Foreskin fibroblast (primary cell): ENCODE measurements at places on chromosomes 7 and 10.
A peak's percentile ranks its signal among the peaks of the same experiment; 100 is the strongest.

- DNase-seq, result peak; percentile 43
These were observed 1.7 kb downstream of the AKR1C4 start for GRCh38 chr10:5198386-5198785.

GRCh38 chr7:26685606-26686005 lies 178.8 kb downstream of the SKAP2 start:
- no peak for DNase-seq

GRCh38 chr10:62336404-62336803 lies 37.8 kb upstream of the ZNF365 start:
- no peak for DNase-seq

- no peak for DNase-seq
These were observed 507.9 kb downstream of the RPS24 start for GRCh38 chr10:78541481-78542140.

- DNase-seq, result peak; percentile 14
These were observed 13.2 kb downstream of the TMEM243 start for GRCh38 chr7:87206361-87206760.

DNA sequence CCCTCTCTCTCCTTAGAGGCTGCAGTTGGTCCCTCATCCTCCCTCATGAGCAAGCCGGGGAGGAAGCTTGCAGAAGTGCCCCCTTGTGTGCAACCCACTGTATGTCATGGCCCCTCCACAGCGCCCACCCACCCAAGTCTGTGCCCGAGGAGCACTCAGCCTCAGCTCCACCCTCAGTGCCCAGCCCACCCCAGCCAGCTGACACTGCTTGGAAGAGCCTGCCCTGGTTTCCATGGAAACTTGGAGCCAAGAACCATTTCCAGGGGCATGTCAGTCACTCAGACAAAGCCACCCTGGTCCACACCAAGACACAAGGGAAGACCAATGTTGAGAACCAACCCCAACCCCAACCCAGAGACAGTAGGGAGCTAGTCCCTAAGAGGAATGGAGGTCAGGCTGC lies 79.5 kb downstream of the PAX2 start:
- no peak for DNase-seq

DNA sequence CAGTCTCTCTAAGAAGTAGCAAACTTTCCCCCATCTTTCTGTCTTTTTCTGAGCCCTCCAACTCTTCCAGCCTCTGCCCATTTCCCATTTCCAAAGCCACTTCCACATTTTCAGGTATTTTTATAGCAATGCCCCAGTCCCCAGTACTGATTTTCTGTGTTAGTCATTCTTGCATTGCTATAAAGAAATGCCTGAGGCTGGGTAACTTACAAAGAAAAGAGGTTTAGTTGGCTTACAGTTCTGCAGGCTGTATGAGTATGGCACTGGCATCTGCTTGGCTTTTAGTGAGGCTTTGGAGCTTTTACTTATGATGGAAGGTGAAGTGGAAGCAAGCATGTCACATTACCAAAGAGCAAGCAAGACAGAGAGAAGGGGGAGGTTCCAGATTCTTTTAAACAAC lies 17.2 kb downstream of the PLCE1 start:
- DNase-seq, result no peak

DNA sequence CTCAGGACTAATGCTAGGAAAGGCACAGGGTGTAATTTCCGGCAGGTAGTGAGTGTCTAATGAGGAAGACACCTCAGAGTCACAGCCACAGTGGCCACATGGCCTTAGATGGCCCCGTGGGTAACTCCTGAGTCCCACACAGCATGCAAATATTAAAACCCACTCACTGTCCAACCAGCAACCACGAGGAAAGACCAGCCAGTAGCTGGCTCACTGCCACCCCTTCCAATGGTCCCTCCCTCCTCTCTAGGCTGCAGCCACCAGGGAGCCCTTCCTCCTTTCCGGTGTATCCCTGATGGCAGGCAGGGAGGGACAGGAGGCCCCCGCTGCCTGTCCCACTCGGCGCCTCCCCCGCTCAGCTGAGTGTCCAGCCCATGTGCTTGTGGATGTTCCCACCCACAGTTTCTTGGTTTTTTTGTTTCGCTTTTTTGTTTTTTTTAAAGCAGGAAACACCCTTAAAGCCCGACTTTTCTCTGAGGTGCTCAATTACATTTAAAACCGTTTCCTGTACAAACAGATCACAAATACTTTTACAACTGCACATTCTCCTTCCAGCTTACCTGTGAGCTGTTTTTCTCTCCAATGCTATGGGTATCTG lies 9.2 kb downstream of the BNIP3 start:
- DNase-seq, result peak; percentile 36

DNA sequence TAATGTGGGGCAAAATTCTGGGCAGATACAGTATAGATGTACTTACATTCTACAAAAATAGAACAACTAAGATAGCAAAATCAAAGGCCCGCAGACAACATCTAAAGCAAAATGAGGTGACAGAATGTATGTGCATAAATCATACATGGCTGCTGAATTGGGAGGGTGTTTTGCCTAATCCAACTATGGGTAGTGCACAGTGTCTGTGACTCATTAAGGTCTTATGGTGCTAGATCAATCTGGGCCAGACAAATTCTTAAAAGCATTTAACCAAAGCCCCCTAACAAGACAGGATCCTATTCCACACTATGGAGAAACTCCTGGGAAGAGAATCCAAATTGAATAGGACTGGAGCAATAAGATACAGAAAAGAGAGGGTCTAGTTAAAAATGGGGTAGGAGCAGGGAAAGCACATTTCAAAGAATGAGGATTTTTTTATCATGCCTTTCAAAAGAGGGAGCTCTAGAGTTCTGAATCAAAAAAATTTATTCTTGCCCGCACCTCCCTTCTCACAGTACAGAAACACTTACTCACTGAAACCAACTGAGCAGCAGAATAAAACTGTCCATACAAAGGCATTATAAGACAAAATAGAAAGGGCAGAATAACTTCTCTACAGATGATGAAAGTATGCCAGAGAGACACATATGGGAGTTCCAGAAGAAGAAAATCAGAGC lies 181.3 kb downstream of the RNLS start:
- peak; percentile 59 for DNase-seq

DNA sequence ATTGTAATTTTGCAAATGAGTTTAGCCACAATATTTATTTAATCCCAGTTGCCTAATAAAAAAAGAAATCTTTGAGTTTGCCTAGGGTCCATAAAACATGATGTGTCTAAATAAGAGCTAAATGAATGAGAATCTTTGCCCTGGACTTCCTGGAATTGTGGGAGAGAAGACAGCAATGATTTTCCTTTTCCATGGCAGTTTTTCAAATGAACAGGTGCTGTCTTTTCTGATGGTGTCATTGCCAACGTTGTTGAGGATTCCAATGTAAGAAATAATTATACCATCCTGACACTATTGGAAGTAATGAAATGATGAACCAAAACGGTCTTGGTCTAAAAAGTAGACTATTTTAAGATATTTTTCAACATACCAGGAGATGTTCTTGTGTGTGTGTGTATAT lies 984.7 kb upstream of the CELF2 start:
- no peak for DNase-seq

GRCh38 chr7:55060636-55061022 lies 41.8 kb downstream of the EGFR start:
- DNase-seq, result no peak

- no peak for DNase-seq
These were observed 9.2 kb downstream of the SGMS1 start for GRCh38 chr10:50614444-50615137.

- DNase-seq, result peak; percentile 84
These were observed 242.8 kb downstream of the KLF6 start for GRCh38 chr10:3542185-3542611.

DNA sequence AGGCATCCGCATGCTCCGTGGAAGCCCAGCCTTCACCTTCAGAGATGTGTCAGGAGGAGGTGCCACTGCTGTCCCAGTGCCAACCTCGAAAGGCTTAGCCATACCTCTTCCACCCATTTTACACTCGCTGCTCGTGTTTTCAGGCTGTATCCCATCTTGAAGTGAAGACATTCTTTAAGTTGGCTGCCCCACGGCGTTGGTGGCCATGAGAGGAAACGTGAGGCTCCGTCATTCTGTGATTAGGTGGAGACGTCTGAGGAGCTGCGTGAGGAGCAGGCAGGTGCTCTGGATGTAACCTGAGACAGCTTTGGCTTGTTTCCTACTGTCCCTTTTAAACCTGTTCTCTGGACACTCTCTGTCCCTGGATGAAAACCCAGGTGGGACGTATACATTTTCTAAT lies 159.9 kb upstream of the RNF32 start:
- DNase-seq, result no peak

DNA sequence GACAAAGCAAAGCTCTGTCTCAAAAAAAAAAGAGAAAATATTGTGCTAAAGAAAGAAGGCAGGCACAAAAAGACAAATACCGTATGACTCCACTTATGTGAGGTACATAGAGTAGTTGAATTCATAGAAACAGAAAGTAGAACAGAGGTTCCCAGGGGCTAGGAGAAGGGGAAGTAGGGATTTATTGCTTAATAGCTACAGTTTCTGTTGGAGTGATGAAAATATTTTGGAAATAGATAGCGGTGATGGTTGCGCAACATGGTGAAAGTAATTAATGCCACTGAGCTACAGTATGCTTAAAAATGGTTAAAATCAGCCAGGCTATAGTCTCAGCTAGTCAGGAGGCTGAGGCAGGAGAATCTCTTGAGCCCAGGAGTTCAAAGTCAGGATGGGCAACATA lies 18.5 kb upstream of the NPFFR1 start:
- peak; percentile 47 for DNase-seq

- no peak for DNase-seq
These were observed 89.1 kb downstream of the CELF2 start for GRCh38 chr10:11106621-11107374.

DNA sequence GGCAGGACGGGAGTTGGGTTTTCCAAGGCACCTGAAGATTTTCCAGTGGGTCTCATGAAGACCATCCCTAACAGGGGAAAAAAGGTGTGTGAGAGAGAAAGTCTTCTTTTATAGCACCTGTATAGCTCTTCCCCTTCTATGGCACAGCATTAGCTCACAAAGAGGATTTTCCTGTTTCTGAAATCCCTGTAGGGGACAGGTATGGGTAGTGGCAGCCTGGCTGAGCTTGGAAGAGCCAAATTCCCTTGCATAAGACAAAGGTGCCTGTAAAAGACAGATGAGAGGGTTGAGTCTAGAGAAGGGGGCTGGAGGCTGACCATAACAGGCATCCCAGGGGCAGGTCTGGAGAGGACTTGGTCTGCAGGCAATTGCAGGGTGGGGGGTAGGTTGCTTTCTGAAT lies 63.7 kb downstream of the COL13A1 start:
- DNase-seq, result no peak

GRCh38 chr7:114630201-114630990 lies 215.8 kb downstream of the FOXP2 start:
- DNase-seq, result no peak

DNA sequence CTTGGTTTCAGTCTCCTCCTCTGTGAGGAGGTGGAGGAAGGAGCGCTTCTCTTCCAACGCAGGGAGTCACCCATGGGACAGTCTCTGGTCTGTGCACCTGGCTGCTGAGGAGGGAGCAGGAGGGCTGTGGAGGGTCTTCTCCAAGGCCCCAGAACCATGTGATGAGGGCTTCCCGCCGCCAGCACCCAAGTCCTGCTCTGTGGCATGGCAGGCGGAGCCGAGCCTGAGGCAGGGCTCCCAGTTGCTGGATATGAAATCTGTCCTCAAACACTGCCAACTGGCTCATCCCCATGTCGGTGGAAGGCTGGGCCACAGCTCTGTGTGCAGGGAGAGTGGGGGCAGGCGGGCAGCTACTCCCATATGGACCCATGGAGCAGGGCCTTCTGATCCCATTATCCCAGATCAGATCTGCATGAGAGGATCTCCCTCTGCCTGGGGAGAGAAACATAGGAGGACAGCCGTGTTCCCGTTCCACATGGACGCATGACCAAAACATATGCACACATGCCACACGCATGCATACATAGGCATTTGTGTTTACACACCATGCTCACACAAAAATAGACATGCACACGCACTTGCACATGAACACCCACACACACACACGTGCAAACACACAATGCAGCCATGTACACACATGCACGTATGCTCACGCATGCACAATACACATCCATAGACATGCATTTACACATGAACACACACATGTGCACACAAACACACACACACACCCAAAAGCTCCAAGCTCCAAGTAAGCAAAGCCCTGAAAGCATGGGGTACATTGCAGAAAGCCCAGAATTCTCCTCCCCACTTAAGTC lies 38.8 kb upstream of the EN2 start:
- no peak for DNase-seq

DNA sequence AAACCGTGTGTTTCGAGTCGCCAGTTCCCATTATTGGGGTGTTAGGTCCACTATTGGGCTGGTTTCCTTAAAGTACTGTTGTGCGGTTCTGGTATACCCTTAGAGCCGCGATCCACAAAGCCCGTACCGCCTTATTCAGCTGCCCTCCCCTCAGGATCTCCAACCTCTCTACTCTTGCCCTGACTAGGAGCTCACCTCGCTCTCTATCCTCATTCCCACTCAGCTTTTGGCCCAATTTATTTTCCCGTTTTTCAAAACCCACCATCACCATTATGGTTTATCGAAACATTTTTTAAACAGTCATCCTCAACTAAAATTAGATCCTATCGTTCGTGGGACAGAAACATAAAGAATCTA lies 461 bp upstream of the ETV1 start:
- no peak for DNase-seq

- DNase-seq, result no peak
These were observed 46.5 kb downstream of the LHPP start for GRCh38 chr10:124508070-124508667.

DNA sequence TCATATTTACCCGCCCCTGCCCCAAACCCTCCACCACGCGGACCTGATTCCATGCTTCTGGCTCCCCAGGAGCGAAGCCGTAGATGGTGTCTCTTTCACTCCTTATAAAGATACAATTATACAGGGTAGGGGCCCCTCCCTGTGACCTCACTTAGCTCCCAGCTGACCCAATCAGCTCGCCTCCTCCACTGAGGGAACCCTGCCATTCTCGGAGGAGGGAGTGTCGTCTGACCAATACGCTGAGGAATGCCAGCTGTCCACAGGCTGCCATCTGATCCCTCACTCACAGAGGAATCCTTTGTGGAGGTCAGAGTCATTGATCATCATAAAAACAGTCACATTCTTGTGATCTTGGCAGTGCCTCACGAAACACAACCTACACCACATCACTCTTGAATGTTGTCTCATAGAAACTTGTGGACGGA lies 67.5 kb upstream of the INSIG1 start:
- DNase-seq, result peak; percentile 96

GRCh38 chr7:140126435-140127034 lies 50.2 kb downstream of the KDM7A start:
- no peak for DNase-seq

DNA sequence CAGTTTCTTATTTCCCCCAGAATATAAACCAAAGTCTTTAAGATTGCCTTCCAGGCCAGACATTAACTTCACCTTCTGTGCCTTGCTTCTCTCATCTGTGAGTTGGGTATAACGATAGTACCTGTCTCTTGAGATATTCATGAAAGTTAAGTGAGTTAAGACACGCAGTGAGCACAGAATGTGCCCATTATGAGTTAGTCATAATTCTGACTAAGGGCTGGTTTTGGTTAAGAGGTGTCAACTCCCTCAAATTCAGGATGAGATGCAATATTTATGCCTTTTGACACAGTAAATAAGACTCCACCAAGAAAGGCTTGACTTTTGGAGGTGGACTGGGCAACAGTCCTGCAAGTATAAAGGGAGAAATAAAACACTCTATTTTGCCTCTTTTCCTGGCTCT lies 528.7 kb upstream of the IGFBP3 start:
- DNase-seq, result no peak

- peak; percentile 58 for DNase-seq
These were observed 11.3 kb upstream of the TSPAN15 start for GRCh38 chr10:69439813-69440506.

GRCh38 chr7:30503274-30504212 lies 1.1 kb downstream of the GGCT start:
- DNase-seq, result peak; percentile 17
